Thymus (tissue), 14 donors: ENCODE measurements at places on chromosomes 12 and 14. TPM values are rescaled to one million over a fixed set of nuclear protein-coding genes. Genes with fewer than 3 reads are reported as not detected.
A peak's percentile ranks its signal among the peaks of the same experiment; 100 is the strongest.

DNA sequence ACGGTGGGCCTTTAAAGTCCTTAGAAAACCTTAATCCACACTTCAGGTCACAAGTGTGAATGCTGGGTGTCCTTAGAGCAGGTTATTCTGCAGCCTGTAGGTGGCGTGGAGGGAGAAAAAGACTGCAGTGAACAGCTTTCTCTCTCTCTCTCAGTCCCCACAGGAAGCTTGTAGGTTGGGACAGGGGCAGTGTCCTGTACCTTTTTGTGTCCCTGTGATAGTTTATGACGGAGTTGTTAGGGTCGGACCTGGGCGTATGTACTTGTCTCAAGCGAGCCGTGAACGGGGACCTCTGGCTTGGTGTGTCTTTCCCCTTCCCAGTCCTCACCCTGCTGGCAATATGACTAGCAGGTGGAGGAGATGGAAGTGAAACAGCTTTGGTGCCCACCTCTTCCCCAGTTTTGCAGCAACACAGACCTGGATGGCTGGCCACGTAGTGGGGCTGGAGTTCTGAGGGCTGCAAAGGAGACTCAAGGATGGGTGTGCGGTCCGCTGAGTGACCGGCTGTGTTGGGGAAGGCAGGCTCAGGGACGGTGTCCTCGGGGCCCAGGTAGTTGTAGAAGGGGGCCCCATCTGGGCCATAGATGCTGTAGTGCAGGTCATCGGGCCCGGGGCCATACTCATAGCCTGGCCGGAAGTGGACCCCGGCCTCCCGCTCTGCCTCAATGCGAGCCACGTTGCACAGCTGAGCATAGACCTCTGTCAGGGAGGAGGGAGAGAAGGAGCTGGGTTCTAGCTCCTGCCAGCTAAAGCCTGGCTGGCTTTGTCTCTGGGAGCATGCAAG is 8.9 kb downstream of the ISCA2 start:
- H3K27me3 ChIP-seq, result no peaks in the 10 kb centered on the region
- H3K27ac ChIP-seq, result no peak overlapping the region
- H3K4me1 ChIP-seq, result peaks cover 11% of the 10 kb centered on the region
- no peak for DNase-seq

- H3K27me3 ChIP-seq, result peaks cover 2% of the 10 kb centered on the region
- no peak for DNase-seq
- H3K36me3 ChIP-seq, result no peaks in the 10 kb centered on the region
Observed at GRCh38 chr12:52280319-52280795, 5.9 kb downstream of the KRT86 start.

DNA sequence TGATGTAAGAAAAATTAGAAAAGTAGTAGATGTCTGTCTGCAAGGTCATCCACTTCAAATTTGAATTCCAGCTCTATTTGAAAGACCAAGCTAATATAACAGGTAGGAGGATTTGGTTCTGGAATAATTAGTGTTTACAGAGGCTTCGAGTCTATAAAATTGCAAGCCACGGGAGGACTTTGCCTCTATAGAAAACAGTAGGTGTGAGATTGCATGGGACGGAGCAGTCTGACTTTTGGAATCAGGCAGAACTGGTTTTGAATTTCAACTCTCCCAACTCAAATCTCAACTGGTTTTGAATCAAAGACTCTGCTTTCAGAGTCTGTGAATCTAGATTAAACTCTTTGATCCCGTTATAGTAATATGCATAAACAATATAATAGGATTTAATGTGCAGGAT is 82.4 kb downstream of the PIK3C2G start:
- H3K4me1 ChIP-seq, result no peaks in the 10 kb centered on the region
- no peak overlapping the region for H3K4me3 ChIP-seq
- no peak overlapping the region for H3K27ac ChIP-seq
- H3K27me3 ChIP-seq, result no peaks in the 10 kb centered on the region
- DNase-seq, result no peak
- no peaks in the 10 kb centered on the region for H3K36me3 ChIP-seq

Gene KRT1
- 9.3 TPM for total RNA-seq

DNA sequence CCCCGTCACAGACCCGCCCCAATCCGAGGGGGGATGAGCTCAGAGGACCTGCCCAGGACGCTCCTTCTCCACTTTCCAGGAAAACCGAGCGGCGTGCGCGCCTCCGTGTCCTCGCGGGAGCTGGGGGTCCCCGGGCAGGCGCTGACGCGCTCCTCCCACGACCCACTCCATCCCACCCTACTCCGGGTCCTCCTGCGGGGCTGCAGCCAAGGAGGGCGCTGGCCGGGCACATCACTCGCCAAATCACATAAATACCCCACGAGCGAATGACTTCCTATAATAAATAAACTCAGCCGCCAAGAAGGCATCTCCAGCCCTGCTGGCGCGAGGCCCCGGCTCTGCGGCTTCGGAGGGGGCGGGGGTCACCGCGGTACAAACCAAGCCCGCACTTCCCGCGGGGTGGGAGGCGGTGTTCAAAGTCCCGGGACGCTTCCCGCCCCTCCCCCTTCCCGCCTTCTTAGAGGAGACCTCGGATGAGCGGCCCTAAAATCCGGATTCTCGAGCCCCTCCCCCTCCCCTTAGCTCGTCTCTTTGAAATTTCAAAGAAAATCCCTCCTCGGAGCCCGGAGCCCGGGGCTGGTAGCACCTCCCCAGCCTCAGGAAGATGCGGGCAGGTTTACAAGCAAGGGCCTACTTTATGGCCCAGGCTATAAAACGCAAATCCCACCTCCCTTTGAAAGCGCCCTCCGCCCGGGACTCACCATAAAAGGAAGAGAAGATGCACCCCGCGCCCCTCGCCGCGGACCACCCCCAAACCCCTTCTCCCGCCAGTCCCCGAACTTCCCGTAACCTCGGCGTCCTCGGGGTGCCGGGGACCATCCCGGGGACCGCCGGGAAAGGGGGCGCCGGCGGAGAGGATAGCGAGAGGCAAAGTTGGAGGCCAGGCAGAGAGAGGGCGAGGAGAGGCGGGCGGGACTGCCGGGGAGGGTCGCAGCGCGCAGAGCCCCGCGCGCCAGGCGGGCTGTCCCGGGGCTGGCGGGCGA is 712 bp upstream of the FZD10 start:
- H3K27ac ChIP-seq, result no peak overlapping the region
- DNase-seq, result no peak
- H3K36me3 ChIP-seq, result no peaks in the 10 kb centered on the region
- peaks cover 86% of the 10 kb centered on the region for H3K27me3 ChIP-seq
- peaks cover 3% of the 10 kb centered on the region for H3K4me1 ChIP-seq

GRCh38 chr12:25929142-25929541 is 29.3 kb upstream of the RASSF8 start:
- H3K4me3 ChIP-seq, result no peak overlapping the region
- DNase-seq, result no peak
- H3K4me1 ChIP-seq, result no peaks in the 10 kb centered on the region
- no peaks in the 10 kb centered on the region for H3K36me3 ChIP-seq
- H3K27me3 ChIP-seq, result no peaks in the 10 kb centered on the region
- H3K27ac ChIP-seq, result no peak overlapping the region

DNA sequence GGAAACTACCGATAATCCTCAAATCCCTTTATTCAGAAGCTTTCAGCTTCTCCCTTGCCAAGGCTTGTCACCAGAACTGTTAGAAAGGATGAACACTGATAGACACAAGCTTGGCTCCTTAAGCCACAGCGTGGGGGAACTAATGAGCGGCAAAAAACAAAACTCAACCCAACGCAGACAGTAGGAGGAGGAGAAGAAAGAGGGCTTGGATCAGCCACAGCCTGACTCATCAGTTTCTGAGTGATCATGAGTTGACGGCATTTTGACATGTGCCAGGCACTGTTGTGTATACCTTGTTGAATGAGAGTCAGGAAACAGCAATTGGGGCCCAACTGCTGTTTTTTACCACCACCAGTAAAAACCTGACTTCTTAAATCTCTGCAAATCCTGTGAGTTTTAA is 23.7 kb downstream of the PLXNC1 start:
- H3K27me3 ChIP-seq, result peaks cover 50% of the 10 kb centered on the region
- peaks cover 49% of the 10 kb centered on the region for H3K4me1 ChIP-seq
- no peak overlapping the region for H3K4me3 ChIP-seq
- no peak overlapping the region for H3K27ac ChIP-seq
- peak; percentile 51 for DNase-seq
- no peaks in the 10 kb centered on the region for H3K36me3 ChIP-seq

DNA sequence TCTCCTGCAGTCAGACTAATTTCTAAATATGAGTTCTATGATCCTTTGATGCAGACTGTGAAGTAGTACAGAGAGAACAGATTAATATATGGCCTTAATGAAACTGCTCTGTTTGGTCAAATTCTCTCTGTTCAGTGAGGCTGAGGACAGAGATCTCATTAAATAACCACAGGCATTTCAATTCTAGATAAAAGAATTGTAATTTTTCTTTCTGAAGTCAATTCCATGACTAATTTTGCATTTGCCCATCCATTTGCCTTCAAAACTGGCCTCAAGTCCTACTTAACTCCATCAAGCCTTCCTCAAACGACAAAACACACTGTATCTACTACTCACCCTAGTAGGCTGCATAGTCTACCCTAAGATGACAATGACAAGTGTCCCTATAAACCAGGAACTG is 67.1 kb downstream of the DUSP16 start:
- no peaks in the 10 kb centered on the region for H3K36me3 ChIP-seq
- H3K27me3 ChIP-seq, result no peaks in the 10 kb centered on the region
- no peak for DNase-seq
- H3K4me1 ChIP-seq, result no peaks in the 10 kb centered on the region

DNA sequence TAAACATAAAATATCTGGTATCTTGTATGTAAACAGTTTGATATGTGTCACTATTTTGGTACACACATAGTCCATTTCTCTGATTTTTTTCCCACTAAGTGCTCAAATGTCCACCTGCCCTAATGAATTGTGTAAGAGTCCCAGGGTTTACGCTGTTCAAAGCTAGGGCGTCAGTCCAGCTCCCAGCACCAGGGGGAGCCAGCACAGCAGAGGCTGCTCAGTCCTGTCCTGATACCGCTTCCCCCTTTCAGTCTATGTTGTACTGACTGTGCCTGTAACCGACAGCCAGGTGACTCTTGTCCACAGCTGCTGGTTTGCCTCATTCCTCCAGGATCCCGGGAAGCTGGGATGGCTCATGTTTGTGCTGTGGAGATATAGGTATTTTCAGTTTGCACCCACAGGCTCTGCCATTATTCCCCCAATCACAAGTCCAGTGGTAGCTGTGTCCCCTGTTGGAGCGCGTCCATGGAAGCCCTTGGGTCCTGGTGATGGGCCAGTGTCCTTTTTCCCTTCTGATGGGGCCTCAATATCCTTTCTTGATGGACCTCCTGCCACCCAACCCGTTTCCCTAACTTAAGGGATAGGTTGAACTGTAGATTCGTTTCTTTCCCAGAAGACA is 242.0 kb downstream of the NEDD1 start:
- no peak overlapping the region for H3K27ac ChIP-seq
- no peaks in the 10 kb centered on the region for H3K4me1 ChIP-seq
- H3K4me3 ChIP-seq, result no peak overlapping the region
- no peaks in the 10 kb centered on the region for H3K27me3 ChIP-seq

DNA sequence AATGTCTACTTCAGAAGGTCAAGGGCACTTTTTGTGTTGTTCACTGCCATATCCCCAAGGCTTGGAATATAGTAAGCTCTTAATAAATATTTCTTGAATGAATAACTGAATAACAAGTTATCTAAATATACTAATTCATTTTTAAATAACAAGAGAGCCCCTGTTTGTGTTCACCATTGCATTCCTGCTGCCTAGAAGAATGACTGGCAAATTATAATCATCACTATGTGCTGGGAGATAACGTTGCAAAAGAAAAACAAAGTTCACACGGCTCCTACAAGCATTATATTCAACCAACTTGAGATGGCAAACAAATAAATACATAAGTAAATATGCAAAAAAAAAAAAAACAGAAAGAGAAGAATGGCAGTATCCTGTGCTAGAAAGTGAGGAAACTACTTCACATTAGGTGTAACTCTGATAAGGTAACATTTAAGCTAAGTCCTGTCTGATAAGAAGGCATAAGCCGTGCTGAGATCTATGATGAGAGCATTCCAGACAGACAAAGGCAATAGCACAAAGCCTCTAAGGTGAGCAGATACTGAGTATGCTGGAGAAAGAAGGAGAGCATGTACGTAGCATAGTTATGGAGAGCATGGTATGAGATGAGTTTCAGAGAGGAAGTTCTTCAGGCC is 9.2 kb upstream of the TSPAN8 start:
- no peaks in the 10 kb centered on the region for H3K36me3 ChIP-seq
- no peaks in the 10 kb centered on the region for H3K4me1 ChIP-seq
- no peak overlapping the region for H3K4me3 ChIP-seq
- H3K27ac ChIP-seq, result no peak overlapping the region
- DNase-seq, result no peak
